Stimulated activated CD4-positive, alpha-beta T cell treated with anti-CD3 and anti-CD28 coated beads, Interleukin-15, amount 100 ng/mL, for 1 hour (primary cell): ENCODE measurements at places on chromosomes 7 and 10.

GRCh38 chr7:88027724-88028123 lies 93.7 kb downstream of the ADAM22 start:
- DNase-seq = no peak

DNA sequence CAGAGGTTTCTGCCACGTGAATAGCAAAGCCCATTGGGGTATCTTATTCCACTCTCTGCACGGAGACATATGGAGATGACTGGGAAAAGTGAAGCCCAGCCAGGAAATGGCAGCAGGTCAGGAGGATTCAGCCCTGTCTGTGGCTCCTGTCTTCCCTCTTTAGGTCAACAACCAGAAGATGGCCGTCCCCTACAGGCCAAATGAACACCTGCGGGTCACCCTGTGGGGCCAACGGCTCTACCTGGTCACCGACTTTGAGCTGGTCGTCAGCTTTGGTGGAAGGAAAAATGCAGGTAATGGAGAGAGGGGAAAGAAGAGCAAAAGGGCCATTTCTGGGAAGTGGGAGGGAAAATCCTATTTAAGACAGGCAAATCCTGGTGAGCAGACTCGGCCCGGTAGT lies 38.3 kb downstream of the EPHB4 start:
- DNase-seq = no peak

- DNase-seq = no peak
Measured at GRCh38 chr7:129522088-129522970, 20.0 kb downstream of the SMKR1 start.

GRCh38 chr10:104437226-104437625 lies 83.6 kb downstream of the CFAP58 start:
- no peak for DNase-seq

- no peak for DNase-seq
Measured at GRCh38 chr7:132044247-132044646, 487.8 kb upstream of the PODXL start.

DNA sequence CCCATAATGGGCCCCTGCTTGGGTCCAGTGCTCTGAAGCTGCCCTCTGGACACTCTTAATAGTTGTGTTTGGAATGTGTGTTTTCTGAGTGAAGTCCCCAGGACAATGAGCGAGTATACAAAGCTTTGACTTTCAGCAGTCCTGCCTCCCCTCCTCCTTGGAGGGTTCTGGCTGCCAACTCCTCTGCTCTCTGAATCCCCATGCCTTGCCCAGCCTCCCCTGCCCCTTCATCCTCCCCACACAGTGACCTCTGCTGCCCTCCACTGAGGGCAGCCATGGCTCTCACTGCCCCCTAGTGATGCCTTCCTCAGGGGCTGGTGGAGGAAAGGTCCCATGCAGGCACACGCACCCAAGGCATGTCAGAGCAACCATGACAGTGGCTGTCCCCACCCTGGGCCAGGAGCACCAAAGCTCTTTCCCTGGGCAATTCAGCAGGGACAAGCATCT lies 40.9 kb downstream of the FRMPD2 start:
- no peak for DNase-seq

DNA sequence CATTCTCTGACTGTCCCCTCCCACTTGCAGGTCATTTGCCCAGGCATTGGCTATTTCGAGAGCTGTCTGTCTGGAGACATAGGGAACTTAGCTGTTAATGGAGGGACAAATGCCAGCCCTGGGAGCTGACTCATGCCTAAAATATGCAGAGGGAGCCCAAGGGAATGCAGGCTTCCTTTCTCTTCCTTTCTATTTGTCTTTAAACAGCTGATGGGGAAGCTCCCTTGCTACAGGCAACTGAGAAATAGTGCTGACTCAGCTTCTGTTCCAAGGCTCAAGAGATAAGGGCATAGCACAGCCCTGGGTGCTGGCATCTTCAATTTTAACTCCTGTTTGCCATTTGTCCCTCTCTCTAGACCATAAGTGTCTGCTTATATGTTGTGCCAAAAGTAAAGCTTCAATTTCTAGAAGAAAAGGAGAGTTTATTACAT lies 82.7 kb upstream of the C1GALT1 start:
- no peak for DNase-seq

- DNase-seq = no peak
Measured at GRCh38 chr7:15464667-15465121, 97.1 kb downstream of the AGMO start.

DNA sequence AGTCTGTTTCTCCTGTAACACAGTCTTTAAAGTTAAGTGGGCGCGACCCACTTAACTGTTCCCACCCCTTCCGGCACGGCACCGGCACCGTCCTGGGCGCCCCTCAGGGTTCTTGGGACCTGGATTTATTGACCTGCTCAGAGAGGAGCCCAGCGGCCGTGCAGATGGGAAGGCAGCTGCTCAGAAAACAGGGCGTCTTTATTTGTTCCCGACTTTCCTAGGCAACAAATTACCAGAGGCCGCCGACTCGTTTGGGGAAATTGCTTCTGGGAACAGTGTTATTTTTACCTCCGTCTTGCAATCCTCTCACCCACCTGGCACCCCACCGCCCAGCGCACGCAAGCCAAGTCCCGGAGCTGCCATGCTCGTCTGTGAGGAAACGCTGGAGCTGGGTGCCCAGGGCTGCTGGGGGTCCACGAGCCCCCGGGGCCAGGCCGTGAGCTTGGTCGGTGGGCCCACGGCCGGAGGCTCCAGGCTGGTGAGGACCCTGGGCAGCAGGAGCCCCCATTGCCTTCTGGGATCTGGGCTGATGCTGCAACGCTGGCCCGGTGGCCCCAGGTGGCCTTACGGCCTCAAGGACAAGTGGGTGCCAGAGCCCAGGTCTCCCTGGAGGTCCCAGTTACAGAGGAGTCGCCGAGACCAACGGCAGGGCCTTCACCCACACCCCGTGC lies 14.9 kb upstream of the ADGRA1 start:
- no peak for DNase-seq

GRCh38 chr7:31692871-31693270 lies 5.9 kb downstream of the PPP1R17 start:
- no peak for DNase-seq

- DNase-seq = peak; percentile 45
Measured at GRCh38 chr7:2757904-2758672, 70.1 kb downstream of the AMZ1 start.

GRCh38 chr10:9302140-9302746 lies 1247.8 kb downstream of the GATA3 start:
- no peak for DNase-seq

DNA sequence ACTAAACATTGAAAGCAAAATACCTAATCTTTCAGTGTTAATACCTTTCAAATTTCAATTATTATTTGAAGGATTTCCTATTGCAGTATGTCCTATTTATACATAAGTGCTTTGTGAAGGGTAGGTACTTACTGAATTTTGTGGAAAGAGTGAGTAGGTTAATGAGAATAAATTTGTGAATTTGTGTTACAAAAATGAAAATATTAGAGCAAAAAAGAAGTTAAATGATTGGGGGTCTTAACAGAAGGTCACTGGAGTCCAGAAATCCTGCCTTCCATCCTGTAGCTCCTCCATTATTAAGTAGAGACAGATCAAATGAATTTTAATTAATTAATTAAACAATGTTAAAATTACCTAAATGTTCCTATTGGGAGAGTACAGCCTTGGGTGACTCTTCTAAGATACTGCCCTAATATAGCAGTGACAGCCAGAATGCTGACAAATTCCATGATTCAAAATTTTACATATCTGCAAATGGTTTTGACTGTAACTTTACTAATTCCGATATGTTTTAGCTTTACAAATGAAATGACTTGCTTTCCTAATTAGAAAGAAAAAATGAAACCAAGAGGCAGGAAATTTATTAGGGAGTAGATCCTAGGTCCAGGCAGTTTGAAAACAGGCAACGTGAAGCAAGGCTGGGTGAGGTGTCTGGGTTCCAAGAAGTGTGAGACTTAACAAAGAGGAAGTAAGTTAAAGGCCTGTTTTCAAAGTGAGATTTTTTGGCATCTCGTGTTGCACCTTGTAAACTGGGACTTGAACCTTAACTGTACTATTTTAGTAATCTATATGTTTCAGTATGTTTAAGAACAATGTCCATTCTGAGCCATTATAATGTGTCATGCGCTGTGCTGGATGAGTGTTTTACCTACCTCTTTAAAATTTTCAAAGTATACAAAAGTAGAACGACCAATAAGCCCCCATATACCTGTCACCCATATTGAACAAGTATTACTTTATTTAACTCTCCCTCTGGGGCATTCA lies 1.5 kb downstream of the PIK3CG start:
- DNase-seq = no peak

GRCh38 chr10:60677531-60678129 lies 100.6 kb upstream of the CDK1 start:
- no peak for DNase-seq

DNA sequence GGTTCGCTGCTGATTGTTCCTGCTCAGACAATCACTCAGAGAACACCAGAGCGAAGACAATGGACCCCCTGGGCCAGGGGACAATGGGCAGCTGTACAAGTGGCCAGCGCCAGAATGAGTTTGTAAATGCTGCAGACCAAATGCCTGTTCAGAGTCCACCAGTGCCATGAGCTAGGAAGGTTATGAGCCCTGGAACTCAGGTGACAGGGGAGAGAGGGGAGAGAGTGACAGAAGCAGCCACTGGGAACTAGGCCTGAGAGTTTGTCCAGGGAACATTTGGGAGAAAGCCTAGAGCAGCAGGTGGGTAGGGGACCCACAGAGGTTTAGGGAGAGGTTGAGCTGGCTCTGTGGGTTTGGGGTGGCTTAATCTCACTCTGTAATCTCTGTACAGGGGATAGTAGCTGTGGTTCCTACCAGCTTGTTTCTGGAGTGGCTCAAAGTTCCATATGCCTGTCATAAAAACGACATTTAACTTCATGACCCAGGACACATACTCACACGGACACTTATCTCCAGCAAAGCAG lies 60.4 kb downstream of the C10orf105 start:
- no peak for DNase-seq

GRCh38 chr7:26620352-26620751 lies 244.0 kb downstream of the SKAP2 start:
- no peak for DNase-seq

GRCh38 chr10:119776536-119776935 lies 50.7 kb downstream of the INPP5F start:
- no peak for DNase-seq

DNA sequence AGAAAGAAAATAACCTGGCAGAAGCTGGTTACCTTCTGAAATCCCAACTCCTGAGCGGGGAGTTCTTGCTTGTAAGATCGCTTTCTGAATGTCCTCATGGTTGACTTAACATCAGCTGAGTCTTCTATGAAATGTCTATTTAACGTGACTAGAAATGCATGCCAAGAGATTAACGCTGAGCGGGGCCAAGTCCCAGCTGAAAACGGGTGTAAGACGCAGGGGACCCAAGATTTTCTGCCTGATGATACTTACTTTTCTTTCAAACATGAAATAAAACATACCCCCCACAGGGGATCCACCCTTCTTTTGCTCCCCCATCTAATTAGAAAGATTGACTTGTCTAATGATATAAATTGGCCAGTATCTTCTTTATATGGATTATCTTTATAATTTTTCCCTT lies 14.9 kb downstream of the OR9A2 start:
- no peak for DNase-seq

DNA sequence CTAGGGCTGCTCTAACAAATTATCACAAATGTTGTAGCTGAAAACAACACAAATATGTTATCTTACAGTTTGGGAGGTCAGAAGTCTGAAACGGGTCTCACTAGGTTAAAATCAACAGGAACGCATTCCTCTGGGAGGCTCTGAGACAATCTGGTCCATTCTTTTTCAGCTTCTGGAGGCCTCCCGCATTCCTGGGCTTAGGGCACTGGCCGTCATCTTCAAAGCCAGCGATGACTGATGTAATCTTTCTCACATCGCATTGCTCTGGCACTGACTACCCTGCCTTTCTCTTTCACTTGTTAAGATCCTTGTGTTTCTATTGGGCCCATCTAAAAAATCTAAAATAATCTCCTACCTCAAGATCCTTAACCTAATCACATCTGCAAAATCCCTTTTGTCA lies 1071.5 kb upstream of the C7orf33 start:
- no peak for DNase-seq

GRCh38 chr10:114316744-114317143 lies 77.7 kb downstream of the VWA2 start:
- no peak for DNase-seq

- DNase-seq = no peak
Measured at GRCh38 chr7:106101726-106102125, 10.4 kb downstream of the SYPL1 start.

GRCh38 chr7:66454600-66455225 lies 174.0 kb upstream of the KCTD7 start:
- DNase-seq = no peak

GRCh38 chr7:38704751-38705150 lies 73.6 kb upstream of the AMPH start:
- DNase-seq = no peak

- no peak for DNase-seq
Measured at GRCh38 chr10:35564341-35564968, 40.7 kb upstream of the GJD4 start.

DNA sequence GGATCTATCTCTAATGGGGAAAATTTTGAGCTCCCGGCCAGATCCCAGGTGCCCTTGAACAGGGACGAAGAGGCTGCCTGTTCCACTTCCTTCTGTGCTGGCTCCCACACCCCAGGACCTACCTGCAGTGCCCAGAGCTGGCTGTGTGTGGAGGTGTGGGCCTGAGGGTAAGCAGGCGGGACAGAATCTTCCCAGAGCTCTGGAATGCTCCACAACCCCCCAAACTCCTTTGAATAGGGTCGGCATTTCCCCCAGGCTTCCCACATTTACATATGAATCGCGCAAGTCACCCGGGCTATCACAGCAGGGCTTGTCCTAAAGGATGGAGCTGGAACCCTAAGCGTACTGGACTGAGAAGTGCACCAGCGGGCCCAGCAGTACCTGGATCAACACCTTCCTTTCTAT lies 95.9 kb downstream of the DNMBP start:
- DNase-seq = no peak

GRCh38 chr7:156423876-156424275 lies 216.7 kb upstream of the RNF32 start:
- DNase-seq = no peak

GRCh38 chr7:40447345-40447744 lies 312.5 kb downstream of the SUGCT start:
- no peak for DNase-seq

DNA sequence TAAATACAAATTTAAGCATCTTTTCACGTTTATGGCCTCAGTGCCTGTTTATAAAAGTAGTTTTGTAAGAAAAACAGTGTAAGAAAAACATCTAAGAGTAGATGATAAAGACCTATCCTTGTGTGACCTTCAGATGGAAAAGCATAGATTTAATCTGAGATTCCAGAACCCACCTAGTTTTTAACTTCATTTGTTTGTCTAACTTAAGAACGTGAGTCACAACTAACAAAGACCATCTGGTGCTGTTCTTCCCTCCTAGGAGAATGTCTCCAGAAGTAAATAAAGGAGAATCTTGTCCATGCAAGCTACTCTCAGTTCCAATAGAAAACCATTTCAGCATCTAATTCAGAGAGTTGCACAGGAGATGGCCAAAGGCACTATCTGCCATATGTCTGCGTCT lies 265.4 kb upstream of the C7orf33 start:
- DNase-seq = no peak

DNA sequence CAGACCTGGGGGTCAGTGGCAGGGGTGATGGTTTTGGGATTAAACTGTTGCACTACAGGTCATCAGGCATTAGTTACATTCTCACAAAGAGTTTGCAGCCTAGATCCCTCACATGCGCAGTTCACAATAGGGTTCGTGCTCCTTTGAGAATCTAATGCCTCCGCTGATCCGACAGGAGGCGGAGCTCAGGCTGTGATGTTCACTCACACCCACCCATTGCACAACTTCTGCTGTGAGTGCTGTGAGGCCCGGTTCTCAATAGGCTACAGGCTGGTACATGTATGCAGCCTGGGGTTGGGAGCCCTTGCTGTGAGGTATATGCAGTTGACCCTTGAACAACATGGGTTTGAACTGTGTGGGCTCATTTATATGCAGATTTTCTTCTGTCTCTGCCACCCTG lies 416.4 kb downstream of the GFRA1 start:
- no peak for DNase-seq
